Putamen (tissue), 1 donor: ENCODE measurements at places on chromosomes 16 and 17.

GRCh38 chr17:15349119-15349518, 7.7 kb upstream of the TEKT3 start:
- DNase-seq, result no peak

DNA sequence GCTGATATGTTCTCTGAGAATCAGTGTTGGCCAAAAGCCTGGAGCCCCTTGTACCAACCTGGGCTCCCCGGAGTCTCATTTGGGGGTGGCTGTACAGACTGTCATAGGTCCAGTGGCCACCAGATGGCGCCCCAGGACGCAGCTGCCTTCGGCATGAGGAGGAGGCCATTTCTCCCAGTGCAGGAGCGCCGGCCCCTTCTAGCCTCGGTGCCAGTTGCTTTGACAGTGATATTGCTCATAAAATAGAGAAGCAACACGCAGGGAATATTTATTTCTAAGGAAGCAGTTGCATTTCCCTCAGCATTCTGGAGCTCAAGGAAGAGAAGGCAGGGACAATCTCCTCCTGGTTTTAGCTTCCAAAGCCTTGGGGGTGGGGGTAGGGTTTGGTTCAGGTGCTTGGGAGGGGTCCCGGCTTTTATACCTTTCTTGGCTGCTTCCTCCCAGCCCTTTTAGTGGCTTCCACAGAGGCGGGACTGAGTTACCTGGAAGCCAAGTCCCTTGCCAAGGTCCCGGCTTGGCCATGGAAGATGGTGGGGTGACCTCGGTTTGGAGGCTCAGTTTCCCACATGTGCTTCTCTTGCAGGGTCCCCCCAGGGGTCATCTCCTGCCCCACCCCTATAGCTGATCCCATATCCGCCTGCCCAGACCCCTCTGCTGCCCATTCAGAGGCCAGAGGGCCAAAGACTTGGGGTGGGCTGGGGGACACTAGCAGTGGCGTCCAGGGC, 117.8 kb upstream of the CDC42EP4 start:
- peak; percentile 65 for DNase-seq

GRCh38 chr17:65936013-65936412, 255.9 kb downstream of the CEP112 start:
- DNase-seq, result no peak

DNA sequence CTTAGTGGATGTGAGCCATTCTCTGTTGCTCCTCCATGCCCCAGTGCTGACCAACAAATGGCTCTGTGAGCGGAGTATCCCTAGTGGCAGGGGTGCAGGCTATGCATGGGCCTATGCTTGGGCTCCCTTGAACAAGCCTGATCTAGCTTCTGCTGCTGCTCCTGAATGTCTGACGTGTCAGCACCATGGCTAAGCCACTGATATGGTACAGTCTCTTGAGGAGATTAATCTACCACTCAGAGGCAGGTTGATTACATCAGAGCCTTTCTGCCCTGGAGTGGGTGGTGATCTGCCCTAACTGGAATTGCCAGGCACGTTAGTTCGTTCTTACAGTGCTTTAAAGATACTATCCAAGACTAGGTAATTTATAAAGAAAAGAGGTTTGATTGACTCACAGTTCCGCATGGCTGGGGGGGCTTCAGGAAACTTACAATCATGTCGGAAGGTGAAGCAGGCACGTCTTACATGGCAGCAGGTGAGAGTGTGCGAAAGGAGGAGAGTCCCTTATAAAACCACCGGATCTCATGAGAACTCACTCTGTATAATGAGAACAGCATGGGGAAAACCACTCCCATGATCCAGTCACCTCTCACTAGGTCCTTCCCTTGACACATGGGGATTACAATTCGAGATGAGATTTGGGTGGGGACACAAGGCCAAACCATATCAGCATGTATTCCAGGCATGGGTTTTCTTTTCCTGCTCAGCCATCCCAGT, 41.5 kb upstream of the B4GALNT2 start:
- DNase-seq, result no peak

DNA sequence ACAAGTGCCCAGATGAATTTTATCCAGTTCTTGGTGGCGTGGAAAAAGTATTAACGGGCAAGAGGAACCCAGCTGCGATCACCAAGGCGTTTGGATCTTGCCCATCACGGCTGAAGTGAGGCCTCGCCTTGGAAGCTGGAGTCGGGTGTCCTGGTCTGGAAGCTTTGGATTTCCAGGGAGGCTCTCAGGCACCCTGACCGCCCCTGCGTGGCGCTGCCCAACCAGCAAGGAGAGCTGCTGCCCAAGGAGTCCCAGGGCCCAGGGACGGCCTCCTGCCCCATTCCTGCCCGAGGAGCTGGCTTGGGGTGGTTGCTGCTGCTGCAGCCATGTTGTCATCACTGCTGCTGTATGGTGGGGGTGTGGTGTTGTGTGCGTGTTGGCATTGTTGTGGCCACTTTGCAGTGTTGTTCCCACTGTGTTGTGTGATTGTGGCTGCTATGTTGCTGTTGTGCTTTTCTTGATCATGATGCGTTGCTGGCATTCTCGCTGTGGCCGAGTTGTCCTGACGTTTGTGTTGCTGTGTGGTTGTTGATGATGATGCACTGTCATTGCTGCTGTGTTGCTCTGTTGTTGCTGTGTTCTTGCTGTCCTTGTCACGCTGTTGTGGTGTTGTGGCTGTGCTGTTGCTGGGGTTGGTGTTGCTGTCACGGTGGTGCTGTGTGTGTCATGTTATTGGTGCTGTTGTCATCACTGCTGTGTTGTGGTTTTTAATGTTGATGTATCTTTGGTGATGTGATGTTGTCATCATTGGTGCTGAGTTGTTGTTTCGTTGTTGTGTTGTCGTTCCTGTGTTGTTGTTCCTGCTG, 318.8 kb downstream of the C16orf95 start:
- no peak for DNase-seq

GRCh38 chr17:34884597-34884996, 76.7 kb downstream of the CCT6B start:
- DNase-seq, result no peak

DNA sequence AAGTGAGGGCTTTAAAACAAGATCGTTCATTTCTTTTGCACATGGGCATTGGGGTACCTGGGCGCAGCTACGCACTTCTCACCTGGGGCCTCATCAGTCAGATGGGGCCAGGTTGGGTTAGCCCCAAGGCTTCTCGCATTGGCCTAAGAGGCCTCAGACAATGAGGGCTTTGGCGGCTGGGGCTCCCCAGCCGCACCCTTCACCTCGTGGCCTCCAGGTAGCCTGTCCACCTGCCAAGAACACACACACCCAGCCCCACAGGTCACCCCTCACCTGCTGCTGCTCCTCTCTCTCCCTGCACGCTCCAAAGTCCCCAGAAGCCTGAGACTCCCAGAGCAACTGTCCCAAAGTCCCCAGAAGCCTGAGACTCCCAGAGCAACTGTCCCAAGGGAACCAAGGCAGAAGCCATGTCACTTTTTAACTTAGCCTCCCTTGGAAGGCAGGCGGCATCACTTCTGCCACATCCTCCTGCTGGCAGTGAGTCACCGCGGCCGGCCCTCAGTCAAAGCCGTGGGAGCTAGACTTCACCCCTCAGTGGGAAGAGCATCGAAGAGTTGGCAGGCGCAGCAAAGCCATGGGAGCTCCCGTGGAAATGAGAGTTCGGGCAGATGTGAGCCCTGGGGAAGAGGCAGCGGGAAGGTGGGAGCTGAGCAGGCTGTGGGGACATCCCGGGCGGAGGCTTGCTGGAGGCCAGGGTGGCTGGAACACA, 78.9 kb upstream of the PLCG2 start:
- DNase-seq, result no peak

DNA sequence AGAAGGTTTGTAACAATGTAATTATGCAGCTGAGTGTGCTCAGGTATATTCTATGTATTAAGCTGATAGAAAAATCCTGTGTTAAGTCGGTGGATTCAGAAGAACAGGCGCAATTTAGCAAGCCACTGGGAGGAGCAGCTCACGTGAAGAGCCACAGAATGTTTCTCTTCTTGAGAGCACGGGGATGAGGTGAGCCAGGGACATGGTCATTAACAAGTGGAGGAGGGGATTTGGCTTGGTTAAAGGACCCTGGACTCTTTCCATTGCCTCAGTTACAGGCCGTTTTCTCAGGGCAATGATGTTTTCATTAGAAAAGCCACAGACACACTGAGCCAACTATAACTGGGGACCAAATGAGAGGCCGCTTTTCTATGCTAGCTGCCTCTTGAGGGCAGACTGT, 178.7 kb downstream of the SNX29 start:
- no peak for DNase-seq

DNA sequence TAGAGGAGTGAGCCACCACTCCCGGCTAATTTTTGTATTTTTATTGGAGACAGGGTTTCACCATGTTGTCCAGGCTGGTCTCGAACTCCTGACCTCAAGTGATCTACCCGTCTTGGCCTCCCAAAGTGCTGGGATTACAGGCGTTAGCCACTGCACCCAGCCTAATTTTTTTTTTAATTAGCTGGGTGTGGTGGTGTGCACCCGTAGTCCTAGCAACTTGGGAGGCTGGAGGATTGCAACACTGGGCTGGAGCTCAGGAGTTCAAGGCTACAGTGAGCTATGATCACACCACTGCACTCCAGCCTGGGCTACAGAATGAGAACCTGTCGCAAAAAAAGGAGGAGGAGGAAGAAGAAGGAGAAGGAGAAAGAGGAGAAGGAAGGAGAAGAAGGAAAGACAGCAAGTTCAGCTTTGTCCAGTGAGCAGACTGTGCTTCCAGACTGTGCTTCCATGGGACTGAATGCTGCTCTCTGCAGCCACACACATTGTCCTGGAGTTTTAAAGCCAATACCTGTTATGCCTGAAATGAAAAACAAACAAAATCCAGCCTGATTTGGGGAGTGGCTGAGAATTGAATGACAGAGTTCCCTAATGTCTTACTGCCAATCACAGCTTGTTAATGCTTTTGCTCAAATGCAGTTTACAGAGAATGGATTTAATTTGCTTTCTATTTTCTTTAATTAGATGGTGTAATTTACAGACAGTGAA, 2.8 kb upstream of the TNFRSF13B start:
- DNase-seq, result no peak

GRCh38 chr17:48769009-48769675, 40.6 kb upstream of the HOXB13 start:
- peak; percentile 7 for DNase-seq

DNA sequence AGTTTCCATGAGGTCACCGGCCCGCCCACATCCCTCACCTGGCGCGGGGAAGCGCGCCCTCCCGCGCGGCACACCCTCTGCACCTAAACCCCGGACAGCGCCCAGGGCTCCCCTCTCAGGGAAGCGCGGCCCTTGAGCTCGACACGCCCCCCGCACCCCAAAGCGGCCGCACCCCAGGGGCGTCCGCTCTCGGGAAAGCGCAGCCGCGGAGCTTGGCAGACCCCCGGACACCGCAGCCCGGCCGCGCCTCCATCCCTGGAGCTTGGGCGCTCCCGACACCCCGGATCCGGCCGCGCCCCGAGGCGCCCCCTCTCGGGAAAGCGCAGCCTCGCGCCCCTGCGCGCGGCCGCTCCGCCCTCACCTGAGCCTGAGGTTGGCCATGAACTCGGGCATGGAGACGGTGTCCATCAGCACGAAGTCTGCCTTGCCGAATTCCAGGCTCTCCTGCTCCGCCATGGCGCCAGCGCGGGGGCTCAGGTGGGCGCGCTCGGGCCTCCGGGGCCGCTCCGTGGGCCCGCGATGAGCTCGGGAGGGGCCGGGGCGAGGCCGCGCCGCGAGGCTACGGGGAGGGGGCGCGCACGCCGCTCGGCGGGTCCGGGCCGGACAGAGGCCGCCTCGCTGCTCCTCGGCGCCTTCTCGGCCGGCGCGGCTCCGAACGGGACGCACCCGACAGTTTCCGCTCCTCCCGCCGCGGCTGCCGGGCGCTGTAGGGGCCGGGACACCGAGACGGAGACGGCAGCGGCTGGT, at the start of gene MYO1D:
Gene MYO1D (minus strand): TSS at position 708 of the 747 bp plus-strand sequence. CDS start 252 bp downstream, at position 456.
- DNase-seq, result peak; percentile 43

- no peak for DNase-seq
Observed at GRCh38 chr17:888998-889441, 90.6 kb downstream of the NXN start.

GRCh38 chr16:66752379-66752778, 970 bp upstream of the DYNC1LI2 start:
- no peak for DNase-seq

GRCh38 chr17:57388131-57388725, 131.9 kb downstream of the MSI2 start:
- DNase-seq, result no peak

GRCh38 chr17:19270704-19271611, 33.8 kb downstream of the EPN2 start:
- DNase-seq, result no peak

DNA sequence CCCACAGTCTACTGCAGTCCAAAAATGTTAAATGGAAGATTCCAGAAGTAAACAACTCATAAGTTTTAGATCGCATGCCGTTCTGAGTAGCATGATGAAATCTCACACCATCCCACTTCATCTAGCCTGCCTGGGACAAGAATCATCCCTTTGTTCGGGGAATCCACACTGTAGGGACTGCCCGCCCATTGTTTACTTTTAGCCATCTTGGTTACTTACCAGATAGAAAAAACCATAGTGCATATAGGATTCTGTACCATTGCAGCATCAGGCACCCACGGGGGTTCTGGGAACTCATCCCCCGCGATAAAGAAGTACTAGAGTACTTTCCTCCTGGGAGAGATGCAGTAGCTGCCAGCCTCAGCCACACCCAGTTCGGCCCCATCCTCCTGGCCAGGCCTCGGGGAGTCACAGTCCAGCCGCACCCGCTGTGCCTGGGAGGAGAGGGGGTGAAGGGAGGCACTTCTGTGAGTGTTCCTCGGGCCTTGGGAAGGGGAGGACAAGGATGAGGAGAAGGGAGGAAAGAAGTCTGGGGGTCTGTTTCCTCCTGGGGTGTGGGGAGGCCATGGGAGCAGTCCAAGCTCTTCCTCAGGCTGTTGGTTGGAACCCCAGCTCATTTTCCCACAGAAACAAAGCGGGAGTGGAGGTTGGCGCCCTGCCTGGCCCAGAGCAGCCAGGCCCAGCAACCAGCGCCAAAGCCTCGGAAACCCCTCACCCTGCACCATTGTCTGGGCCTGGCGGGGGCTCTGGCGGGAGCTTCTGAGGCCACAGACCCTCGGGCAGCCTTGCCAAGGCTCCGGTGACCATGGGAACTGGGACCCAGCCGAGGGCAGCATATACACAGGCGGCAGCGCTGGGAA, 8.9 kb downstream of the TRIM47 start:
- peak; percentile 83 for DNase-seq

DNA sequence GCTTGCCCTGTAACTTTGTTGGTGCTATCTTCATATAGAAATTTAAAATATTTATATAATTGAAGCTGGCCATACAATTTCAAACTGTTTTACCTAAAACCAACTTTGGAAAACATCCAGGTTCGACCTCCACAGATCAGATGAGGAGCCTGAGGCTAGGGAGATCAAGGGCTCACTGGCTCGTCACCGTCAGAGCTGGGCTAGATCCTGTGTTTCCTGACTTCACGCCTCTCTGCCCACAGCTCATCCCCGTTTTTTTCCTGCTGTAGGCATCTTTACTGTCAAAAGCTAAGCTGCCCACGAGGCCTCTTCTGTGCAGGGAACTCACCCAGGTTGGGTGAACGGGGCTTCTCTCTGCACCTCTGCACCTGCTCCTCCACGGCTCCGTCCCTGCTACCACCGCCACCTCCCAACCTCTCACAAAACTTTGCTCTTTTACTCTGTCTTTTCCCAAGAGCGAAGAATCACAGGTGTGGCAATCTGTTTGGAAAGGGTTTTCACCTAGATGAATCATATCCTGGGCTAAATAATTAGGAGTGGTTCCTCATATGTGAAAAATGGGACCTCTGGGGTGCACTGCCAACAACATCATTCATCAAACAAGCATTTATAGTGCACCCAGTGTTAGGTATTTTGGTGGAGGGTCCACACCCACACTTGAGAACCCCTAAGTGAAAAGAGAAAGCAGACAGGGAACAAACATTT, 24.8 kb upstream of the KDM6B start:
- DNase-seq, result no peak
